DND-41 (cell line): ENCODE measurements at places on chromosomes 11 and 22.

- H3K27ac ChIP-seq = no peak overlapping the region
- no peaks in the 10 kb centered on the region for H3K4me1 ChIP-seq
- no peaks in the 10 kb centered on the region for H3K36me3 ChIP-seq
- no peak overlapping the region for H3K4me3 ChIP-seq
- no peak for DNase-seq
- H3K27me3 ChIP-seq = no peaks in the 10 kb centered on the region
These were observed 387.7 kb downstream of the TMEM135 start for GRCh38 chr11:87425391-87425790.

GRCh38 chr22:37281646-37282384 is 493 bp upstream of the CYTH4 start:
- H3K36me3 ChIP-seq = no peaks in the 10 kb centered on the region
- H3K4me3 ChIP-seq = no peak overlapping the region
- H3K27ac ChIP-seq = no peak overlapping the region
- DNase-seq = no peak

DNA sequence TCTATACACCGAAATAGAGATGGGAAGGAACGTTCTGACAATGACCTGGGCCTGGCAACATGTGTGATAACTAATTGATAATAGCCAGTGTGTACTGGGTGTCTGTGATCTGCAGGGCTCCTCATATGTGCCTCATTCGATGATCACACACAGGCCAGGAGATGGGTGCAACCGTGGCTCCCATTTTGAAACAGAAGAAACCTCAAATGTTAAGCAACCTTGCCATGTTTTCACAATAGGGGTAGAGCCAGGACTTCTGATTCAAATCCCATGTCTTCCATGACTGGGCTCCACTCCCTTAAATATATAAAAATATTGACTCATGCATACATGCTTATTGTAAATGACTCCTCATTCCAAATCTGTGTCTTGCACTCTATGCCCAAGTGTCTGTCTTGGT is 11.1 kb downstream of the APOL3 start:
- no peak overlapping the region for H3K27ac ChIP-seq
- no peaks in the 10 kb centered on the region for H3K27me3 ChIP-seq
- no peaks in the 10 kb centered on the region for H3K4me1 ChIP-seq
- no peak overlapping the region for H3K4me3 ChIP-seq

GRCh38 chr11:126776119-126776518 is 224.5 kb downstream of the KIRREL3 start:
- peaks cover 32% of the 10 kb centered on the region for H3K27me3 ChIP-seq
- H3K27ac ChIP-seq = no peak overlapping the region
- H3K4me1 ChIP-seq = no peaks in the 10 kb centered on the region
- DNase-seq = no peak
- H3K36me3 ChIP-seq = no peaks in the 10 kb centered on the region
- H3K4me3 ChIP-seq = no peak overlapping the region

GRCh38 chr11:132610216-132610615 is 922.1 kb downstream of the OPCML start:
- no peak overlapping the region for H3K27ac ChIP-seq
- H3K4me1 ChIP-seq = no peaks in the 10 kb centered on the region
- DNase-seq = no peak
- no peak overlapping the region for H3K4me3 ChIP-seq
- no peaks in the 10 kb centered on the region for H3K36me3 ChIP-seq

- H3K27ac ChIP-seq = no peak overlapping the region
- H3K36me3 ChIP-seq = no peaks in the 10 kb centered on the region
- H3K4me3 ChIP-seq = no peak overlapping the region
- peaks cover 4% of the 10 kb centered on the region for H3K27me3 ChIP-seq
These were observed 112.5 kb downstream of the KIAA1671 start for GRCh38 chr22:25064894-25065560.
